M059J (cell line): ENCODE measurements at places on chromosomes 5 and 9. TPM values are rescaled to one million over a fixed set of nuclear protein-coding genes. Genes with fewer than 3 reads are reported as not detected.

Gene SLC34A3
- 0.10 TPM in 1 of 2 replicates, not detected in the other for total RNA-seq

Gene SIT1
- total RNA-seq: not detected in 2 replicates

Gene TMEM171
- total RNA-seq: 0.64 and 2.1 TPM in 2 replicates

Gene PTGS1
- 4.8 and 6.7 TPM in 2 replicates for total RNA-seq

Gene IFNB1
- total RNA-seq: 0.52 TPM in 1 of 2 replicates, not detected in the other

- no peak for DNase-seq
Observed at GRCh38 chr9:82563094-82563493, 499.8 kb downstream of the RASEF start.

- no peak for DNase-seq
Observed at GRCh38 chr9:89317282-89317681, 1.0 kb upstream of the SECISBP2 start.

GRCh38 chr5:127012916-127013315, 17.4 kb downstream of the MARCHF3 start:
- peak; percentile 52 for DNase-seq

- no peak for DNase-seq
Observed at GRCh38 chr5:157568222-157568621, 7.4 kb downstream of the ADAM19 start.
